NCI-H1930 (cell line): ENCODE measurements at places on chromosomes 1 and 21.

DNA sequence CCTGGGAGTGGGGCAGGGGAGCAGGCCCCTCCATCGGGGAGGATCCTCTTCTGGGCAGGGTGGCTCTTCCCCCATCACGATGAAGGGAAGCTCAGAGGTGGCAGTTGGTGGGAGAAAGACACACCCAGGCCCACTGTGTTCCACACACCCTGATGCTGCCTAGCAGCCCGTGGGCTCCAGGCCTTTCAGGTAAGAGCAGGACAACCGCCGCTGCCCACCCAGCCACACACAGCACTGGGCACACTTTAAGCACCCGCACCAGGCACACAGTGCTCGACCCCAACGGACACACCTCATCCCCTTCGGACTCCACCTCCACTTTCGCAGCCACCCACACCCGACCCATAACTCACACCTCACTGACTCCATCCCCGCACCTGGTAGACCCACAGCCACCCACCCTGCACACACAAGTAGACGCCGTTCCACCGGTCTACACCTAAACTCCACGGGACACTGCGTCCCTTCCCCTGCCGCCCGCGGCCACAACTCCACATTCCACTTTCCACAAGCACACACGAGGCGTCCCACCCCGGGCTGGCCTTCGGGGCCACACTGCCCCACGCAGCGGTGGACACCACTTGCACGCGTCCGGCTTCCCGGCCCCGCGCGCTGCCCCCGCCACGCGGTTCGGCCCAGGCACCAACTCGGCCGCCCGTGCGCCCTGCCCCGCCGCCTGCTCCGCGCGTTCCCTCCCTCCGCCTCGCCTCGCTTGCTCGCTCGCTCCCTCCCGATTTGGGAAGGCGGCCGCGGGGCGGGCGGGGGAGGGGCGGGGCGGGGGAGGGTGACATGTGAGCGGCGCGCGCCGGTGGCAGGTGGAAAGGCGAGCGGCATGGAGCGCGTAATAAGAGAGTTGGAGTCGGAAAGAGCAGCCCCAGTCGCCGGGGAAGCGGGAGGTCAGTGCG lies at the start of gene KCNQ4:
KCNQ4 (plus strand) TSS at position 787 of the 905 bp plus-strand sequence. CDS start 307 bp downstream, outside the sequence.
- DNase-seq = no peak

DNA sequence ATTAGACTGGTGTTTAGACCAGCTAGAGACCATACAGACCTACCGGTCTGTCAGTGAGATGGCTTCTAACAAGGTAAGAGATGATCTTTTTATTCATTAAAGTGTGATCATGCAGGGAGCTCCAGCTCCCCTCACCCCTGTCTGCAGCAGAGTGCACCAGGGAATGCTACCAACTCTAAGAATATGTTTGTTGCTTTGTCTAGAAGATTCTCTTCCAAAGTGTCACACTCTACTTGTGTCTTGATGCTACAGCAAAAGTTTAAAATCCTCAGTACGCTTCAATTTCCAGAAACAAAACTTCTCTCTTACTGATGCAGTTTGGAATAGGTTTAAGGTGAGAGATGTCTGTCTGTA lies 201.4 kb upstream of the SGIP1 start:
- DNase-seq = no peak

DNA sequence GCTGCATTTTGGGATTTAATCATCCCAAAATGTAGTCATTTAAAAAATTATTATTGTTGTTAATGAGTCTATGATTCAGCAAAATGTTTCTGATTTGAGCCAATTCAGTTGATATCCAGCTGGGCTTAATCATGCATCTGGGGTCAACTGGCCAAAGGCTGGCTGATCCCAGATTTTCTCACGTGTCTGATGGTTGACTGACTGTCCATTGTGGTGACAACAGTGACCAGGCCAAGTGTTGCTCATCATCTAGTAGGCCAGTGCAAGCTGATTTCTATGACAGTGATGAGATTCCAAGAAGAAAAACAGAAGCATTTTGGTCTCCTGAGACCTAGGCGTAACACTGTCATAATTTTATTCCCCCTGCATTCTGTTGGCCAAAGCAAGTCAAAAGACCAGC lies 80.1 kb upstream of the ZC3H11B start:
- DNase-seq = no peak

DNA sequence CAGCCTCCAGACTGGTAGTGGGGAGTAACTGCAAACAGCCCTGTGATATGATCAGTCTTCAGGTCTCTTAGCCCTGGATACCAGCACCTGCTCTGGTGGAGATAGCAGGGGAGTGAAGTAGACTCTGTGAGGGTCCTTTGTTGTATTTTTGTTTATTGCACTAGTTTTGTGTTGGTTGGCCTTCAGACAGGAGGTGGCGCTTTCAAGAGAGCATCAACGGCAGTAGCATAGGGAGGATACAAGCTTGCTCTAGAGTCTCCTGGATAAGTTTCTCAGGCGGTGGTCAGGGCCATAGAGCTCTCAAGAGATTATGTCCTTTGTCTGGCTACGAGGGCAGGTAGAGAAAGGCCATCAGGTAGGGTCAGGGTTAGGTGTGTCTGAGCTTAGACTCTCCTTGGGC lies 116.4 kb downstream of the USH2A start:
- DNase-seq = no peak

GRCh38 chr1:219472596-219472995 lies 140.3 kb downstream of the ZC3H11B start:
- DNase-seq = no peak

DNA sequence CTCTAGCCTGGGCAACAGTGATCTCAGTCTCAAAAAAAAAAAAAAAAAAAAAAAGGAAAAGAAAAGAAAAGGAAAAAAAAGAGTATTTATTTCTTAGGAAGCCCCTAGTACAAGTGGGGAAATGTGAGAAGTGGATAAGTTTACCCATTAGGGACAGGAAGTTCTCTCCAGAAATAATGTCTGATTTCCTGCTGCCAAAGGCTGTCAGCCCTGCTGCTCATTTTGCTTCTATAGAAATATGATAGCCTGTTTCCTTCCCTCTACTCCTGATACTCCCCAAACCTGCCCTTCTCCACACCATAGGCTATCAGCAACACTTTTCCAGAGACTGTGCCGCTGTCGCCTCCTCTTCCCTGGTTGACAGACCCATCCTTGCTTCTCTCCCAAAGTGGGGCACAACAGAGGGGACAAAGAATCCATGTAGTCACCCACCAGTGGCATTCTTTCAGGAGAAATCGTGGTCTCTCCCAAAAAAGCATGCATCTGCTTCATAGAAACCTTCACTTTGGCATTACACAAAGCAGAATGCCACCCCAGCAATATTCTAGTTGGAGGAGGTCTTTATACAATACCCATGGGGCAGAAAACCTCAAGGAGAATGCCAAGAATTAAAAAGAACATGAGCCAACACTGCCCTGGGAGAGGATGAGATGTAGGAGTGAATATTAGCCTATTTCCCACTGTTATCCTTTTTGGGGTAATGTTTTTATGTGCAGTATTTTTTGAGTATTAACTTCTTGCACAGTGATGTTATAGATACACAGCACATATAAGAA lies 166.3 kb upstream of the NR5A2 start:
- no peak for DNase-seq

GRCh38 chr1:116667078-116667574 lies 407 bp downstream of the IGSF3 start:
- no peak for DNase-seq

DNA sequence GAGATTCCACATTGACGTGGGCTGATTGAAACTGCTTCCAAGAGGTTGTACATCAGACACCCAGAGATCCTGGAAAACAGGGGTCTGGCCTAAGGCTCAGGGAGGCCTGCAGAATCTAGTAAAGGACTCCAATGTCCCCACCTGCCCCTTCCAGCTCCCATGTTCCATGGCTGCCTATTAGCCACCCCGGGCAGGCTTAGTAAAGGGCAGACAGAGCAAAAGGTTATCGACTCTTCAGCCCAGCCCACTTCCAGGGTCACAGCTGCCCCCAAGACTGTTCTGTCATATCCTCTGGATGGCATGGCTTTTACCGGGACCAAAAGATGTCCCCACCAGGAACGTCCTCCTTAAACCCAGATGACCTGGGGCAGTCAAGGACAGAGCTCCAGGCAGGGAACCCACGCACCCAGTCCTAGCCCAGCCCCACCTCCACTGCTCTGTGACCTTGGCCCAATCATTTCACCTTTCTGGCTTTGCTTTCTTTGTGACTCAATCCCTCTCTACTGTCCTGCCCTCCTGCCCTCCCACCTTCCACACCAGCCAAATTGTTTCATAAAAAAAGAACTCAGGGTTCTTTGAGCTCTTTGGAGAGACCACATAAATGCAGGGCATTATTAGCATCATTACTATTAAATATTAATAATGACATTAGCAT lies 4.8 kb upstream of the CNTN2 start:
- DNase-seq = no peak

- no peak for DNase-seq
Measured at GRCh38 chr1:93695411-93696005, 13.9 kb upstream of the BCAR3 start.

DNA sequence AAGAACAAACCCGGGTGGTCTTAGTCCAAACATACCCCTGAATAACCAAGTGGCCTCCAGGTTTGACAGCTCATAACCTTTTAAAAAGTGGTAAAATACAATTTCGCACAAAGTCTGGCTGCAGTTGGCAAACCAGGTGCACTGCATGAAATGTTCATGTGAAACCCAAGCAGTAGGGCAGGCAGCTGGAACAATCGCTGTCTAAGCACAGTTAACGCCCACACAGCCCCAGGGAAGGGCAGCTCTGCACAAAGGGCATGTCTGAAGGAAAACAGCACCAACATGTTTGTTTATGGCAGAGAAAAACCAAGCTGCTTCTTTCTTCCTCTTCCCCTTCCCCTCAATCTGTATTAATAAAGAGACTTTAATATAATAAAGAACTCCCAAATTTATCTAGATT lies 49.5 kb downstream of the KIAA1614 start:
- no peak for DNase-seq

GRCh38 chr1:7508934-7509519 lies 262.1 kb upstream of the VAMP3 start:
- no peak for DNase-seq

GRCh38 chr1:3180915-3181314 lies 111.9 kb downstream of the PRDM16 start:
- no peak for DNase-seq

GRCh38 chr21:23452384-23453083 lies 2154.7 kb downstream of the MRPL39 start:
- no peak for DNase-seq

GRCh38 chr21:18356801-18357200 lies 46.8 kb downstream of the TMPRSS15 start:
- DNase-seq = no peak

DNA sequence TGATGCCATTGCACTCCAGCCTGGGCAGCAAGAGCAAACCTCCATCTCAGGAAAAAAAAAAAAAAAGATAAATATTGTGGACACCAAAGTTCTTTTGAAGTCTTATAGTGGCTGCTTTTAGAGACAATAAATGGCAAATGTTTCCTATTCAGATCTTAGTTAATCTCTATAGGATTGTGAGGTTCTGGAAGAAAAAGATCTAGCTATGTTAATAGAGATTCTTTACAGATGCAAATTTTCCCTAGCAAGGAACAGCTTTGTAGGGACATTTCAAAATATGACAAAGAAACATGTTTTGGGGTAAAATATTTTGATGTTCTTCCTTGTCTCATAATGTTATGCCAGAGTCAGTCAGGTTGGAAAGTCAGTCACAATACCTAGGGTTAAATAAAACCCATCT lies 24.5 kb upstream of the RCC2 start:
- DNase-seq = no peak

GRCh38 chr1:196516373-196516772 lies 91.9 kb downstream of the KCNT2 start:
- no peak for DNase-seq

- DNase-seq = no peak
Measured at GRCh38 chr1:203320591-203321272, 15.4 kb downstream of the BTG2 start.

DNA sequence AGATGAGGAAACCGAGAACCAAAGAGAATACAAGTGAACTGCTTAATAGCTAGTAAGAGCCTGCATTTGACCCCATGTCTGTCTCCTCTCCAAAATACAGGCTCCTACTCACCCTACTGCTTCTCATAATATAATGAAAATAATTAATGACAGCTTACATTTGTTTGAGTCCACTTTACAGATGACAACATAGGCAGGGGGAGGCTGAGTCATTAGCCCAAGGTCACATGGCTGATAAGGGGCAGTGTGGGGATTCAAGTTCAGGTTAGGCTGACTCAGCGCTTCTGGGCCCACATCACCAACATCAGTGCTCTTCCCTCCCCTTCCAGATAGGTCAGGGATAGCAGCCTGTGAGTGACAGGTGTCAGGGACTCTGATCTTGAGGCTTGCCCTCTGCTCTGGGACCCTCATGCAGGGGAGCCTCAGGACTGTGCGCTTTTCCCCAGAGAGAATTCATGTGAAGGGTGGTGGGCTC lies 16.2 kb downstream of the AZIN2 start:
- DNase-seq = no peak

GRCh38 chr1:17207540-17207939 lies 2.6 kb downstream of the PADI1 start:
- no peak for DNase-seq

DNA sequence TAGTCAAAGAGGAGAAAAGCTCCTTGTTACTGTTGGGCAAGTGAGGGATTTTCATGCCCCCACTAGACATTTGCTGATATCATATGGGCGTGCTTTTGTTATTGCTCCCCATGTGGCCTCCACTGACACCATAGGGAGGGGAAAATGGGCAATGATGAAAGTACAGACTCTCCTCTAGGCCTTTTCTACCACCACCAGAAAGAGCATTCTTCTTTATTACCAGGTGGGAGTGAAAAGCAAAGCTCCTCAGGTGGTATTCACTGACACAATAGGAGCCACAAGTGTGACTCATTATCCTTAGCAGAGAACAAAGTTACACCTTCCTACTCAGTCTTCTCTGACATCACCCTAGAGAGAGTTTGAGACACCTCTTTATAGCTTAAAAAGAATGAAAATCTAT lies 667.1 kb downstream of the LTN1 start:
- no peak for DNase-seq

DNA sequence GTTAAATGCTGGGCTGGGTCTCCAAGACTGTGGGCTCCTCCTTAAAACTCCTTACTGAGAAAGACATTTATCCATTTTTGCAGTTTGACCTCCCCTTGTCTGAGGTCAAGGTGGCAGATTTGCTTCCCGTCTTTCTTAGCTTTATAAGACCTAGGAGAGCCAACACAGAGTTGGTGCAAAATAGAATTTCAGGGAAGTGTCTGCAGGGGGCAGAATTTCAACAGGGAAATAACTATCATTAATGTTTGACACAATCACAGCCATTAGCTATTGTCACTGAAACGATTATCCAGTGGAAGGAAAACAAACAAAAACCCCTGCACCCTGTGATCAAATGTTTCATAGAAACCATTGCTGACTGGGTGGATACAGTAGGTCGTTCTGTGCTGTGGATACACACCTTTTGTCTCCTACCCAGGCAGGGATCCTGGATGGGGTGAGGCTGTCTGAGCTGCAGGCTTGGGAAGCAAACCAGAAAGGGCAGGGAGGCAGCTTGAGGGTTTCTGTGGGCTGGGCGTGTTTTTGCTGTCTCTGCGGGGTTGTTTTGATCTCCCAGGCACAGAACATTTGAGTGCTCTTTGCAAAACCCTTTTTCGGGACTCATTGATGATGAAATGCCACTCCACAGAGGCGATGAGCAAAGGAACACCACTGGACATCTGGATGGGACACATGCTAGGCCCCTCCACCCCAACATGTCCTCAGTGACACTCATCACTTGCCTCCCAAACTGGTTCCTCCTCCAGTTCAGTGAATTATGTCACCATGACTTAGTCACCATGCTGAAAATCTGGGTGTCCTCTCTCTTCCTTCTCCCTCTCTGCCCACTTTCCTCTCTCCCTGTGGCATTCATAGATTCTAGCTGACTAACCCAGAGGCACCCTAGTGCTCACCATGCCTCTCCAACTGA lies 94.2 kb upstream of the SERBP1 start:
- peak; percentile 28 for DNase-seq

- DNase-seq = no peak
Measured at GRCh38 chr21:15031790-15032357, 32.9 kb downstream of the NRIP1 start.
